ENCODE measurements at places on chromosomes 1 and 21. TPM values are rescaled to one million over a fixed set of nuclear protein-coding genes. Genes with fewer than 3 reads are reported as not detected.

GRCh38 chr1:118023199-118023598, 93.7 kb downstream of the WDR3 start:
- no peak for DNase-seq

Gene INAVA
- polyA plus RNA-seq, result 41.0 TPM

Gene KRTAP21-2
- polyA plus RNA-seq, result not detected

DNA sequence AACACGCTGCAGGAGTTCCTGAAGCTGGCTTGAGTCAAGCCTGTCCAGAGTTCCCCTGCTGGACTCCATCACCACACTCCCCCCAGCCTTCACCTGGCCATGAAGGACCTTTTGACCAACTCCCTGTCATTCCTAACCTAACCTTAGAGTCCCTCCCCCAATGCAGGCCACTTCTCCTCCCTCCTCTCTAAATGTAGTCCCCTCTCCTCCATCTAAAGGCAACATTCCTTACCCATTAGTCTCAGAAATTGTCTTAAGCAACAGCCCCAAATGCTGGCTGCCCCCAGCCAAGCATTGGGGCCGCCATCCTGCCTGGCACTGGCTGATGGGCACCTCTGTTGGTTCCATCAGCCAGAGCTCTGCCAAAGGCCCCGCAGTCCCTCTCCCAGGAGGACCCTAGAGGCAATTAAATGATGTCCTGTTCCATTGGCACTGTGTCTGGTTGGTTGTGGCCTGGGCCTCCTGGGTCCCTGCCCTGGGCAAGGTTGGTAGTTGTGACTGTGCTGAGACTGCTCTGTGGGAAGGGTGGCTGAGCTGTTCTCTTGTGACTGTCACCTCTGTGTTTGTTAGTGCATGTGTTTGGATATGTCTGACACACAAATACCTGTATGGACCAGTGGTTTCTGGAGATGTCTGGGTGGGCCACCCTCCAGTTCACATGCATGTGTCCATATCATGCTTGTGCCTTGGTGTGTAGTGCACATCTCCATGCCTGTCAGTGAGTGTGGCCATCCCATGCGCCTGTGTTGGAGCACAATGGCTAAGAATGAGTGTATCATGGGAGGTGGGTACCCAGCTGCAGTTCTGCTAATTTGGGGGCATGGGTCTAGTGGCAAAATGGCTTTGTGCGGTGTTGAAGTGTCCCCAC, 1.4 kb downstream of the SH3BGRL3 start:
- no peak for DNase-seq

DNA sequence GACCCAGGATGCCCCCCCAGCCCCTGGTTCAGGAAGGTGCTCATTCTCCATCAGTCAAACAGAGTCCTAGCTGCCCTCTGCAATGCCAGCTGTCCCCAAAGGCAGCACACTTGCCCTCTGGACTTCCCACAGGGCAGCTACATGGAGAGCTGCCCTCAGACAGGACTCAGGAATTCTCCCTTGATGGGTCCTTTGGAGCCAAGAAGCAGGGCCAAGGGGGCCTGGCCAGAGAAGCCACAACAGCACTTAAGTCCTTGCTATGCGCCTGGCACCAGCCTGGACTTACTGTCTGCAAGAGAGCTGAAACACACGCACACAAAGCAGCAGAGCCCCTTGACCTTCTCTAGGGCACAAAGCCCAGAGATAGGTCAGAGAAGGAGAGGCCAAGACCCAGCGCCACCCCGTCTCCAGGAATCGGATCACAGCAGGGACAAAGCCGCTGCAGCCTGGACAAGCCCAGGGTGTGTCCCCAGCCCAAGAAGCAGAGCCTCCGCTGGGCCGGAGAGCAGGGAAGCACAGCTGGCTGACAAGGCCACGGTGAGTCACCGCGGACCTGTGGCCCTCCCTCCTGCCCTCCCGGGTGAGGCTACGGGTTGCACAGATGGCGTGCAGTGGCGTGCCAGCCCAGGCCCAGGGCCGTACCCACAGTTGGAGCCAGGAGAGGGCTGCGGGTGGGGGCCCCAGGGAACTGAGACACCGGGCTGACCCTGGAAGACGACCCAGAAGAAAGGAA, 1.7 kb downstream of the WNT9A start:
- DNase-seq, result no peak

Gene KCNJ9
- polyA plus RNA-seq, result 0.09 TPM

DNA sequence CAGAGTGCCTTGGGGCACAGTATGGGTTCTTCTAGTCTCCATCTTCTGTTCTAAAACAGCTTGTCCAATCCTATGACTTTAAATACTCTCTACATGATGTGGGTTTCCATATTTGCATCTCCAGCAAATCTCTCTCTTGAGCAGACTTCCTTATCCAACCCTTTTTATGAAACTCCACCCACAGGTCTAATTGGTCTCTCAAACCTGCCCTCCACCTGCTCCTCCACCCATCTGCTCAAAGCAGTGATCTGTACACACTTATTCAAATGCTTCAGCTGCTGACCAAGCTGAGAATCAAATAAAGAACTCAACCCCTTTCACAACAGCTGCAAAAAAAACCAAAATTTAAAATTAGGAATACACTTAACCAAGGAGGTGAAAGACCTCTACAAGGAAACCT, 11.5 kb downstream of the MCOLN2 start:
- no peak for DNase-seq

GRCh38 chr21:17089091-17089491, 423.8 kb upstream of the CXADR start:
- peak; percentile 22 for DNase-seq

DNA sequence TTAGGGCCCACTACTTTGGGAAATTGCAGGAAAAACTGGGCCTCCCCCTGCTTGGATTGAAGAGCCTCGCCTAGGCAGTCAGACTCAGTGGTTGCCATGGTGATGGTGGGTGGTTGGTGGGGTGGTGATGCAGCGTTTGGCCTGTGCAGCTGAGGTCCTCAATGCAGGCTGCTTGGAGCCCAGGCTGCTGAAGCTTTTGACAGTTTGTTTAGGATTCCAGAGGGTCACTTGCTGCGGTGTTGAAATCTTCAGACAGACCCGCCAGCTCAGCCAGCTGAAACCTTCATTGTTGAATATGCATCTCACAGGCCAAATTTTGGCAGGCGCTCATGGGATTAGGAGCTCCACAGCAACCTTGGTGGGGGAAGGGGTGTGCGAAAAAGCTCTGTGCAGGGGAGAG, 67.9 kb downstream of the CACNA1E start:
- DNase-seq, result no peak

GRCh38 chr1:168151935-168152334, 15.2 kb upstream of the GPR161 start:
- no peak for DNase-seq

Gene MAEL
- 3.3 TPM for polyA plus RNA-seq

DNA sequence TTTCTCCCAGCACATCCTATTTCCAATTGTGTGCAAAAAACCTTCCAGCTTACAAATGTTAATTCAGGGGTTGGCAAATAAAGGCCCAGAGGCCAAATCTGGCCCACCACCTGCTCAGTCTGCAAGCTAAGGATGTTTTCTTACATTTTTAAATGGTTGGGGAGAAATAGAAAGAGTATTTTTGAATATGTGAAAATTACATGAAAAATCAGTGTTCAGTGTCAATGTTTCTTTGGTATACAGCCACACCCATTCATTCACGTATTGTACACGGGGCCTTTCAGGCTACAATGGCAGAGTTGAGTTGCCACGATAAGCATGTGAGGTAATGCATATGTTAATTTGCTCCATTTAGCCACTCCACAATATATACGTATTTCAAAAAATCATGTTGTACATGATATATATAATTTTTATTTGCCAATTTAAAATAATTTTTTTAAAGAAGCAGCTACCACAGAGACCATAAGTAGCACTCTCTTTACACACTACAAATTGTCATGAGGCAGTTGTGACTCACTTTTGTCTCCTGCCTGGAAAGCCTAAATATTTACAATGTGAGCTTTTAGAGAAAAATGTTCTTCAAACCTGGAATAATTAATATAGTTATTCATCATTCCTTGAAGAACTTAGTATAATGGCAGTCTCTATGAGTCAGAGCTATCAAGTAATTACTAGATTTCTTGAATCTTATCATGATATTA, 189.6 kb downstream of the SMYD3 start:
- no peak for DNase-seq

Gene AGT
- 49.8 TPM for polyA plus RNA-seq

Gene RIIAD1
- not detected for polyA plus RNA-seq

DNA sequence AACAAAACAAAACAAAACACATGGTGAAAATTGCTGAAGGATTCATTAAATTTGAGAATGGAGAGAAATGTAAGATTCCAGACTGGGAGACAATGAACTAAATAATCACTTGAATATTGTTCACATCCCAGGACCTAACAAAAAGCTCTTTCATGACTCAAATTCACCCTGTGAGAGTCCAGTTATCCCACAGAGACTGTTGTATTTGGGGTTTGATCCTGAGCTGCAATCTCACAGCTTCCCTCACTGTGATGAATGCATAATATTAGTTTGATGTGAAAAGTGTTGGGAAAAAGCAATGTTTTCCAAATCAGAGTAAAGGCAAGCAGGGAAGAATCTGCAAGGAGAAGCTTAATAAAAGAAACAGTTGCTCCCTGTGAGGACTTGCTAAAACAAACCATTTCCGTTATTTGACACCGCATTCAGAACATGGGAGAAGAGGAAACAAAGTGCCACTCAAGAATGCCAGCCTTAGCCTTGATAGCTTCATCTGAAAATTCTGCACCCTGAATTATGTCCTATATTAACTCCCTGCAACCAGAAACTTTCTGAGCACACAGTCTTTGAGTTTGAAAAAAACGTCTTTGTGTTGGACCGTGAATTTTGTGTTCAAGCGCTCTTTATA, 208.8 kb downstream of the DAB1 start:
- DNase-seq, result peak; percentile 26

- no peak for DNase-seq
Measured at GRCh38 chr1:156540955-156541354, 31.4 kb downstream of the IQGAP3 start.

- DNase-seq, result no peak
Measured at GRCh38 chr1:60343736-60344135, 270.2 kb upstream of the C1orf87 start.

DNA sequence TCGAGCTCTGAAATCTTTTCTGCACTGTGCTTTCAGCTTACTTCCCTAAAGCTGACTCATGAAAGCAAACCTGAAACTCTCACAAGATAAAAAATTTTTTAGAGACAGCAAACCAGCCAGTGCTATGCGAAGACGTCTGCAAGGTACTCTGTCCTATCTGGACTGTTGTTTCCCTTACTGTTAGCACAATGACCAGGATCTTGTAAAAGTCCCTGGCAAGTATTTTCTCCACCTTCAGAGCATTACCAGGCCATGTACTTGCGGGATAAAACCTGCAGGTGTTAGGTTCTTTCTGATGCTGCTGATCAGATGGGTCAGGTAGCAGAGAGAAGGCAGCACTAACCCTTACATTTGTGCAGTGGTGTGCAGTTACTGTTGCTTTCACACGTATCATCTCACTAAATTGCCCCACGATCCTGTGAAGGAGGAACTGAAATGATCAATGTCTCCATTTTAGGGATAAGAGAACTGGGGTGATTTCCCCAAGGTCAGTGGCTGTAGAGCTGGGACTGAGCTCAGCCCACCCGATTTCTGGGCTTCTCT, 56.6 kb downstream of the PLXNA2 start:
- no peak for DNase-seq

Gene HENMT1
- polyA plus RNA-seq, result 11.6 TPM

Gene CATSPER4
- polyA plus RNA-seq, result 0.06 TPM

Gene CYP4B1
- 1.4 TPM for polyA plus RNA-seq

Gene GJB3
- polyA plus RNA-seq, result 0.32 TPM

Gene NES
- 123 TPM for polyA plus RNA-seq
